Adrenal gland (tissue), 19 donors: ENCODE measurements at places on chromosomes 1 and 21. TPM values are rescaled to one million over a fixed set of nuclear protein-coding genes. Genes with fewer than 3 reads are reported as not detected.
A peak's percentile ranks its signal among the peaks of the same experiment; 100 is the strongest.

- H3K4me1 ChIP-seq = no peaks in the 10 kb centered on the region
- H3K27ac ChIP-seq = no peak overlapping the region
- H3K27me3 ChIP-seq = no peaks in the 10 kb centered on the region
- no peaks in the 10 kb centered on the region for H3K36me3 ChIP-seq
- H3K4me3 ChIP-seq = no peak overlapping the region
These were observed 22.5 kb upstream of the PTGFRN start for GRCh38 chr1:116887212-116887611.

GRCh38 chr1:227763246-227764018, 28.2 kb downstream of the SNAP47 start:
- peaks cover 62% of the 10 kb centered on the region for H3K36me3 ChIP-seq
- no peaks in the 10 kb centered on the region for H3K27me3 ChIP-seq
- H3K4me1 ChIP-seq = peaks cover 17% of the 10 kb centered on the region

DNA sequence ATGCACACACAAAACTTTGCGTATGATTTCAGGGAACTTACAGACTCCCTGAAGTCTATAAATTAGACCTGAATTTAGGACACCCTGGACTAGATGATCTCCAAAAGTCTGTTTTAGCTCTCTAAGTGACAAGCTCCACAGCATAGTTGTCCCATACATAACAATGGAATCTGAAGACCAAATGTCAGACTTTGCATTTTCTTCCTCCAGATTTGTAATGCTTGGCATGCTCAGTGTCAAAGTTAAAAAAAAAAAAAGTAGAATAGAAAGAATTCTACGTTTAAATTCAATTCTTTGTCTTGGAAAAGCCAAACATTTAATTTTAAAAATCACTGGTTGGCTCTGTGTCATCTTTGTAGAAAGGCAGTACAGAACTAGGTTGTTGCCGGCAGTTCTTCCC, 66.7 kb downstream of the OLFML2B start:
- H3K36me3 ChIP-seq = peaks cover 10% of the 10 kb centered on the region
- no peaks in the 10 kb centered on the region for H3K27me3 ChIP-seq
- no peak overlapping the region for H3K4me3 ChIP-seq
- H3K27ac ChIP-seq = no peak overlapping the region
- peaks cover 24% of the 10 kb centered on the region for H3K4me1 ChIP-seq

- no peak for DNase-seq
- H3K27ac ChIP-seq = no peak overlapping the region
- no peak overlapping the region for H3K4me3 ChIP-seq
- no peaks in the 10 kb centered on the region for H3K27me3 ChIP-seq
- no peaks in the 10 kb centered on the region for H3K36me3 ChIP-seq
These were observed 151.2 kb downstream of the PTBP2 start for GRCh38 chr1:96872757-96873156.

GRCh38 chr1:226001963-226002666, 3.0 kb upstream of the SDE2 start:
- no peaks in the 10 kb centered on the region for H3K27me3 ChIP-seq
- H3K36me3 ChIP-seq = no peaks in the 10 kb centered on the region
- DNase-seq = peak; percentile 76
- H3K4me3 ChIP-seq = no peak overlapping the region
- H3K4me1 ChIP-seq = peaks cover 18% of the 10 kb centered on the region

DNA sequence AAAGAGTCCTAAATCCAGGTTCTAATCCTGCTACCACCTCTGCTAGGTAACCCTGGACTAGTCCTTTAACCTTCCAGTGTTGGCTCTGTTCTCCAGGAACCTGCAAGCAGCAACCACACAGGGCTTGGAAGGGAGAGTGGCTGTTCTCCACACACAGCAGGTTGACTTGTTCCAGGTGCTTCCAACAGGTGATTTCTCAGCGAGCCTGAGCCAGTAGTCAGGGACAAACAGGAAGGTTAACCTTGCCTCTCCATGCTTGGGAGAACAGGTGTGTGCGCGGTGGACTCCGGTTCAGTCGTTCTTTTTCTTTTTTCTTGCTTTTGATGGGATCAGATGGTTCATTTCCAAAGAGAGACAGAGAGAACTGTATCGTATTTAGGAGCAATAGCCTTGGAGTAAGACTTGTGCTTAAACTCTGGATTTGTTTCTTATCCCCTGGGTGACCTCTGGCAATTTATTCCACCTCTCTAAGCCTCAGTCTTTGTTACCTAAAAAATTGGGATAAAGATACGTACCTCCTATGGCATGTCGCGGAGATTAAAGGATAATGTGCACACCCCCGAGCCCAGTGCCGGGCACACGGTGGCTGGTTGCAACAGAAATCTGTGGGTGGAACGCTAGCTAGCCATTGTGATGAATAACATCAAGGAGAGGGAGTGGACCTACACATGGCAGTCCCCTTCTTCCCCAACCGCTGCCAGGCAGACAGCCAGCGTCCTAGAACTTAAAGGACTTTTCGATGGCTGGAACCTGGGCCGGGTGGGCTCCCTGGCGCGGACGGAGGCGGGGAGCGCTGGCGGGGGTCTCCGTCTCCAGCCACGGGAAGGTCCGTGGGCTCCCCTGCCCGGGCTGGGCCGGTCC, 583 bp upstream of the CACHD1 start:
- peak; percentile 57 for DNase-seq
- peak overlapping the region; percentile 55 for H3K4me3 ChIP-seq
- no peaks in the 10 kb centered on the region for H3K36me3 ChIP-seq
- no peaks in the 10 kb centered on the region for H3K27me3 ChIP-seq
- peaks cover 19% of the 10 kb centered on the region for H3K4me1 ChIP-seq

GRCh38 chr1:7379441-7379971, 391.6 kb upstream of the VAMP3 start:
- no peaks in the 10 kb centered on the region for H3K4me1 ChIP-seq
- no peaks in the 10 kb centered on the region for H3K36me3 ChIP-seq
- no peaks in the 10 kb centered on the region for H3K27me3 ChIP-seq
- DNase-seq = no peak
- no peak overlapping the region for H3K4me3 ChIP-seq

Gene PEAR1
- total RNA-seq = 31.1 TPM

Gene HAO2
- total RNA-seq = not detected

Gene ANGPTL3
- not detected for total RNA-seq

- no peak overlapping the region for H3K4me3 ChIP-seq
- no peaks in the 10 kb centered on the region for H3K27me3 ChIP-seq
- no peaks in the 10 kb centered on the region for H3K4me1 ChIP-seq
These were observed 71.0 kb downstream of the UBR4 start for GRCh38 chr1:19138958-19139581.

GRCh38 chr1:172662464-172663109, 3.7 kb downstream of the FASLG start:
- no peak overlapping the region for H3K27ac ChIP-seq
- no peak overlapping the region for H3K4me3 ChIP-seq
- DNase-seq = peak; percentile 29
- H3K36me3 ChIP-seq = no peaks in the 10 kb centered on the region
- H3K4me1 ChIP-seq = no peaks in the 10 kb centered on the region
- H3K27me3 ChIP-seq = no peaks in the 10 kb centered on the region

DNA sequence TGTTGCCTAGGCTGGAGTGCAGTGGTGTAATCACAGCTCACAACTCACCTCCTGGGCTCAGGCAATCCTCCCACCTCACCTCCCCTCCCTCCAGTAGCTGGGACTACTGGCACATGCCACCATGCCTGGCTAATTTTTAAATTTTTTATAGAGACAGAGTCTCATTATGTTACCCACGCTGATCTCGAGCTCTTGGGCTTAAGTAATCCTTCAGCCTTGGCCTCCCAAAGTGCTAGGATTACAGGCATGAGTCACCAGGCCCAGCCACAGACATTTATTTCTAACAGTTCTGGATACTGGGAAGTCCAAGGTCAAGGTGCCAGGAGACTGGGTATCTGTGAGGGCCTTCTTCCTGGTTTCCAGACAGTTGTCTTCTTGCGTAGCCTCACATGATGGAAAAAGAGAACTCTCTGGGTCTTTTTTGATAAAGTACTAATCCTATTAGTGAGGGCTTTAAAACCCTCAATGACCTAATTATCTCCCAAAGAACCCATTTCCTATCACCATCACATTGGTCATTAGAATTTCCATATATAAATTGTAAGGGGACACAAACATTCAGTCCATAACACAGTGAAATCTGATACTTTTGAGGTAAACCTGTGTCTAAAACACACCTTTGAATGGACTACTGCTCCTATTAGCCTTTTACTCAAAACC, 67.9 kb downstream of the PHACTR4 start:
- H3K27me3 ChIP-seq = no peaks in the 10 kb centered on the region
- no peaks in the 10 kb centered on the region for H3K36me3 ChIP-seq
- peak overlapping the region; percentile 88 for H3K27ac ChIP-seq
- H3K4me3 ChIP-seq = no peak overlapping the region

DNA sequence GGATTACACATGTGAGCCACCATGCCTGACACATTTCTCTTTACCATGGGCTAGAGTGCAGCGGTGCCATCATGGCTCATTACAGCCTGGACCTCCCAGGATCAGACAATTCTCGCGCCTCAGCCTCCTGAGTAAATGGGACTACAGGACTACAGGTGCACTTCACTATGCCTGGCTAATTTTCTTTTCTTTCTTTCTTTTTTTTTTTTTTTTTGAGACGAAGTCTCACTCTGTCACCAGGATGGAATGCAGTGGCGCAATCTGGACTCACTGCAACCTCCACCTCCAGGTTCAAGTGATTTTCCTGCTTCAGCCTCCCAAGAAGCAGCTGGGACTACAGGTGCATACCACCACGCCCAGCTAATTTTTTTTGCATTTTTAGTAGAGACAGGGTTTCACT, 14.8 kb upstream of the KIF1B start:
- H3K36me3 ChIP-seq = no peaks in the 10 kb centered on the region
- H3K4me1 ChIP-seq = peaks cover 8% of the 10 kb centered on the region
- DNase-seq = peak; percentile 40
- no peak overlapping the region for H3K27ac ChIP-seq

DNA sequence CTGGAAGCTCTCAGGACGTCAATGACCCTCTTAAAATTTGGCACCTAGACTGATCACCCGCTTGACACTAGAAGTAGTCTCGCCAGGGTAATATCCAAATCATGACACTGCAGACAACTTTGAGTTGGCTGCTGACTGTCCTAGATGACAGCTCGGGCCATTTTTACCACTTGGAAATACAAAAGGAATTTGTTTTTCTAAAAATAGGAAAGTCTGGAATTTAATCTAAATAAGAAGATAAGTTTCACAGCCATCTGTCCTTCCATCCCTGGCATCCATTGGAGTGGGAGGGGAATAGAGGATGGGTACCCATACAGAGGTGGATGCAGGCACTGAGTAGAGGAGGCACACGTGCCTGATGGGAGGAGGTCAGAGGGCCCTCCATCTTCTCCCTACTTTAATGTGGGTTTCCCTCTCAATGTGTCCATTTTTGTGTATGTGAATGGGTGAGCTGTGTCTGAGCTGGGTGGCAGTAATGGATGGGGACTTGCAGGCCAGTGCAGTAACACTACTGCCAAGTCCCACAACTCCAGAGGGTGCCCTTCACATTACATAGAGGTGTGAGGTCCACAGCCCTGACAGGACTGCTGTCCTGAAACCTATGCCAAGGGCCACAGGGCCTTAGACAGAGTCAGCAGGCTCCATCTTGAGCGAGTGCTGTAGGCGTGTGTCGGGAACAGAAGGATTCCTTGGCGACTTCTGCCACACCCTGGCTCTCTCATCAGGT, 104.8 kb upstream of the IPO9 start:
- H3K4me3 ChIP-seq = no peak overlapping the region
- no peak for DNase-seq
- H3K27me3 ChIP-seq = no peaks in the 10 kb centered on the region
- H3K27ac ChIP-seq = peak overlapping the region; percentile 68
- H3K4me1 ChIP-seq = no peaks in the 10 kb centered on the region

Gene CRYAA
- not detected for total RNA-seq

DNA sequence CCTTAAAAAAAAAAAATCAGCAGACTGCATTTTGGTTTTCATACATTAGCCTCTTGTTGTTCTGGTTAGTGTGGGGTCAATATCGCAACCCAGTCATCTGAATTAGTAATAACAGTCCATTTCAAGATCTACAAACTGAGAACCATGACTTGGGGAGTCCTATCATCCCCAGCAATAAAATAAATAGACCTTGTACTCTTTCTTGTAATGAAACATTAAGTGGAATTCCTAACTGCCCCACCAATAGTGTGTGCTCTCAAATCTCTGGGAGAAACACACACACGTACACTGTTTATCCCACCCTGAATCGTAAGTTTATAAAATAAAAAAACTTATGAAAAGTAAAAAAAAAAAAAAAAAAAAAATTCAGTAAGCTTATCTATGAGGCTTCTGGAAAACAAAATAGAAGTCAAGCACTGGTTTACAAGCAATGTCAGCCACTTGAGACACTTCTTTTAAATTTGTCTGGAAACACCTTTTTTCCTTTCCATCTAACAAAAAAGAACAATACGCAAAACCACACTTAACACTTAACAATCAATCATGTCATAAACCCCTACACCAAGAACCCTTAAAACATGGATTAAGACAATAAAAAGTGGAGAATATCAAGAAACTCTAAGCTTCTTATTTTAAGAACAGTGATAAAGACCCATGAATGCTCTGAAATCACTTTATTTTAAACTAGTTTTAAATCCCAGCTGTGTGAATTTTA, 53.1 kb downstream of the PUM1 start:
- H3K4me1 ChIP-seq = peaks cover 46% of the 10 kb centered on the region
- H3K27me3 ChIP-seq = no peaks in the 10 kb centered on the region
- H3K36me3 ChIP-seq = no peaks in the 10 kb centered on the region
- no peak overlapping the region for H3K27ac ChIP-seq
- DNase-seq = no peak

DNA sequence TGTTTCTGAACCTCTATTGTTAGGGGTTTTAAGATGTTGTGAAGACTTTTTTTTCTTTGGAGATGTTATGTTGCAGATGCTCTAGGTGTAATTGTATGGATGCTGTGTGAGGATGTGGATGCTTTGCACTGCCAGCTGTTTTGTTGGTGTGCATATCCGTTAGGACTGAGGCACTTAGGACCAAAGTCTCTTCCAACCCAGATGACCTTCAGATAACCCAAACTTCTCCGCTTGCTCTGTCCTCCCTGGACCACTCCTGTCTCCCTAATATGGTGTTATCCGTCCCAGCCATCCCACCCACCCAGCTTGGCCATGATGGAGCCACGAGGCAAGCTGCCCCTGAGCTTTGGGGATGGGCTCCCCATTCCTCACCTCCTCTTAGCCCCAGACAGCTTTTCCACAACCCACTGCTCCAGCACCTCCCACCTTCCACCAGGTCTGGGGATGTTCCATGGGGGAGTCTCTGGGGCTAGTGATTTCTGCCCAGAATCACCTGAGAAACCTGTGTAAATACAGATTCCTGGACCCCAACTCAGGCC, 5.1 kb upstream of the LEFTY2 start:
- no peaks in the 10 kb centered on the region for H3K36me3 ChIP-seq
- no peak overlapping the region for H3K27ac ChIP-seq
- H3K27me3 ChIP-seq = no peaks in the 10 kb centered on the region
- H3K4me3 ChIP-seq = no peak overlapping the region
- H3K4me1 ChIP-seq = no peaks in the 10 kb centered on the region

GRCh38 chr1:228082918-228083870, 686 bp downstream of the ARF1 start:
- H3K4me3 ChIP-seq = peak overlapping the region; percentile 100
- H3K4me1 ChIP-seq = peaks cover 46% of the 10 kb centered on the region
- peak; percentile 72 for DNase-seq
- peak overlapping the region; percentile 100 for H3K27ac ChIP-seq
- no peaks in the 10 kb centered on the region for H3K27me3 ChIP-seq
- no peaks in the 10 kb centered on the region for H3K36me3 ChIP-seq
